ENCODE measurements at places on chromosomes 6 and 20. TPM values are rescaled to one million over a fixed set of nuclear protein-coding genes. Genes with fewer than 3 reads are reported as not detected.

RSPO3 gene
- not detected for total RNA-seq

GRCh38 chr6:27019651-27020552, 227.6 kb upstream of the PRSS16 start:
- peaks cover 8% of the 10 kb centered on the region for H3K4me1 ChIP-seq
- peaks cover 14% of the 10 kb centered on the region for H3K27me3 ChIP-seq
- peak; percentile 14 for DNase-seq
- H3K27ac ChIP-seq, result peak overlapping the region; percentile 81
- H3K4me3 ChIP-seq, result peak overlapping the region; percentile 85

DNA sequence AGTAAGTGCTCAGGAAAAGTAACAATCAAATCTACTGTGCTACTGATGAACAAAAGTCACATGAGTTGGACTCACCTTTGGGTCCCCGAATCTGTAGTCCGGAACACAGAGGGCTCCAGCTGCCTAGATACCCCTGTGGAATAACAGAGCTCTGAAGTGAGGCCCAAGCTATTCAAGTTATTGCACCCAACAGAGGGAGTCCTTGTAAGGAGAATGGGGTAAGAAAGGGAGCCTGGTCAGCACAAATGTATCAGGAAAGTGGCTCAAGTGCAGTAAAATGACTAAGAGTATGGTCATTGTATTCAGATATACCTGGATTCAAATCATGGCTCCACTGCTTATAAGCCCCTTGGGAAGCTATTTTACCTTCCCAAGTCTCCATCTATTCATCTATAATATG, 20.9 kb downstream of the EDN1 start:
- no peaks in the 10 kb centered on the region for H3K36me3 ChIP-seq
- no peak for DNase-seq
- H3K27ac ChIP-seq, result no peak overlapping the region
- no peak overlapping the region for H3K4me3 ChIP-seq

DNA sequence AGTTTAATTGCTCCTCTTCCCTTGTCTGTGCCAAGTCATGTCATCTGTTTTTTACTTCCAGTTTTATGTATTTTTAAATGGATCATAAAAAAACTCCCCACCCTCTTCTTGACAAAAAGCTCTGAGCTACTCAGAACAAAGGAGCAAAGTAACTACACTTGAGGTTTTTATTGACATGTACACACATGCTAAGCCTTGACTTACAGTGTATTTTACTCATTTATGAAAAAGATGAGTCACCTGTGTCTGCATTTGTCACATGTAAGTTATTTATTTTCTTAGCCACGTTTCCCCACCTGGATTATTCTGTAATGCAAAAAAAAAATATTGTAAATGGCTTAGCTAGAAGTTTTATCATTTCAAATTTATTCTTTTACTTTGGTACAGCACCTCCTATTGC, 628.8 kb upstream of the SLC35B3 start:
- no peak overlapping the region for H3K4me3 ChIP-seq
- H3K4me1 ChIP-seq, result no peaks in the 10 kb centered on the region
- no peaks in the 10 kb centered on the region for H3K36me3 ChIP-seq
- no peak for DNase-seq
- no peaks in the 10 kb centered on the region for H3K27me3 ChIP-seq

DNA sequence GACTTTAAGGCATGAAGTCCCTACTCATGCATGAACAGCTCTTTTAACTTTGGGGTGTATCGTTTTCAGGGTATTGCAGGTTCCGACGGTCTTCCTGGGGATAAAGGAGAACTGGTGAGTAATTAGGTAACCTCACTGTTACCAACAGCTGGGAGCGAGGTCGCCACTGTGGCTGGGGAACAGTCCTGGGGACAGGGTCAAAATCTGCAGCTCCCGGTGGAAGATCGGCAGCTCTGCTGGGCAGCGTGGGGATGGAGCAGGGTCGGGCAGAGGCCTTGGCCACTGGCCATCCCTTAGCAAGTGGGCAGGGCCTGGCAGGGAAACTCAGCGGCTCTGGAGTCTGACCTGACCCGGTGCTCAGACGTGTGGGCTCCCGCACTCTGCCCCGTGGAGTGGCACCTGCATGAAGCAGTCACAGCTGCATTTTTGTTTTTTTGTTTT, 16.1 kb downstream of the COL9A3 start:
- H3K4me3 ChIP-seq, result no peak overlapping the region
- H3K27me3 ChIP-seq, result peaks cover 15% of the 10 kb centered on the region
- H3K36me3 ChIP-seq, result peaks cover 2% of the 10 kb centered on the region
- no peak for DNase-seq
- H3K4me1 ChIP-seq, result peaks cover 4% of the 10 kb centered on the region
- no peak overlapping the region for H3K27ac ChIP-seq

MYBL2 gene
- 1.6 TPM for total RNA-seq

- H3K27me3 ChIP-seq, result no peaks in the 10 kb centered on the region
- H3K27ac ChIP-seq, result no peak overlapping the region
- peak; percentile 35 for DNase-seq
- no peaks in the 10 kb centered on the region for H3K36me3 ChIP-seq
These were observed 9.4 kb upstream of the NCOA7 start for GRCh38 chr6:125781314-125781868.

DNA sequence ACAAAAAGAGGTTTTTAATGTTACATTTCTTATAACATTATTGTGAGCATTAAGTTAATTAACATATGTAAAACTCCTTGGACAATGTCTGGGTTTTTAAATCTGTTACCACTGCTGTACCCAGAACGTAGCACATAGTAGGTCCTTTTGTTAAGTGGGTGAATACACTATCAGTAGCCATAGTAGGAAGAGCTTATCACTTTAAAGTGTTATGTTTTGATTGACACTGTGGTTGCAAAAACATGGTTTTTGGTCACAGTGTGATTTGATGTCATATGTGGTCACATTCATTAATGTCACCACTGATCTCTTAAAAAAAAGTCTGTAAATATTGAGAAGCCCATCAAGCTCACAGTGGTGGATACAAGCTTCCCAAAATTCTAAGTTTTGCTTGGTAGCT, 160.7 kb downstream of the PLCB1 start:
- H3K4me3 ChIP-seq, result no peak overlapping the region
- H3K36me3 ChIP-seq, result no peaks in the 10 kb centered on the region
- DNase-seq, result no peak
- peaks cover 5% of the 10 kb centered on the region for H3K4me1 ChIP-seq
- H3K27ac ChIP-seq, result no peak overlapping the region
- H3K27me3 ChIP-seq, result no peaks in the 10 kb centered on the region

GRCh38 chr6:45537539-45537938, 159.8 kb upstream of the SUPT3H start:
- H3K27me3 ChIP-seq, result no peaks in the 10 kb centered on the region
- peaks cover 13% of the 10 kb centered on the region for H3K36me3 ChIP-seq
- peaks cover 42% of the 10 kb centered on the region for H3K4me1 ChIP-seq
- DNase-seq, result no peak
- no peak overlapping the region for H3K27ac ChIP-seq
- H3K4me3 ChIP-seq, result no peak overlapping the region

- H3K36me3 ChIP-seq, result no peaks in the 10 kb centered on the region
- H3K27ac ChIP-seq, result no peak overlapping the region
- peak overlapping the region; percentile 70 for H3K4me3 ChIP-seq
- peaks cover 51% of the 10 kb centered on the region for H3K4me1 ChIP-seq
- H3K27me3 ChIP-seq, result no peaks in the 10 kb centered on the region
These were observed 3.5 kb downstream of the FOXO3 start for GRCh38 chr6:108564178-108564577.

- no peak overlapping the region for H3K4me3 ChIP-seq
- peaks cover 43% of the 10 kb centered on the region for H3K27me3 ChIP-seq
- no peaks in the 10 kb centered on the region for H3K4me1 ChIP-seq
- no peaks in the 10 kb centered on the region for H3K36me3 ChIP-seq
- no peak overlapping the region for H3K27ac ChIP-seq
These were observed 48.4 kb upstream of the IYD start for GRCh38 chr6:150320442-150320841.

DNA sequence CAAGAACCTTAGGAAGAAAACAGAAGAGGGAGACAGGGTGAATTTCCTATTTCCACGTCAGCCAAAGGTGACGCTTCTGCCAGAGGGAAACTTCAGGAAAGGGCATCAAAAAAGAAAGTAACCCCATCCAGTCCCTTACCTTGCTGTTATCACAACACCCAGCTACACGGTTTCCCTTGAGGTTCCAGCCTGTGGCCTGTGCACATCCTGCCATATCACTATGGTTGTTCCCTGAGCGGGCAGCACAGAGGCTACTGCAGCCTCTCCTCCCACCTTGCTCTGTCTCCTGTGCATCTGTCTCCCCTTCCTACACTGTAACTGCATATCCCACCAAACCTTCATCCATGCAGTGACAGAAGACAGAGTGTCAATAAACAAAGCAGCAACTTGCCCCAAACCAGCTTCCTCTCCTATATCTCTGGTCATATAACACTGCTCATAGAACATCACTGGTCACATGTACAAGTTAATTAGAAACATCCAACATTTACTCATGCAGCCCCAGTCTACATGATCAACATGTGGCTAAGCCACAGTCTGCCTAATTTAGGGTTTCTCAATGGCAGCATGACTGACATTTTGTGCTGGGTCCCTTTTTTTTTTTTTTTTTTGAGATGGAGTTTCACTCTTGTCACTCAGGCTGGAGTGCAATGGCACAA, 54.7 kb downstream of the GFOD1 start:
- H3K4me3 ChIP-seq, result no peak overlapping the region

GRCh38 chr6:138977646-138978167, 10.3 kb downstream of the REPS1 start:
- H3K36me3 ChIP-seq, result peaks cover 4% of the 10 kb centered on the region
- H3K4me1 ChIP-seq, result peaks cover 54% of the 10 kb centered on the region
- H3K4me3 ChIP-seq, result no peak overlapping the region
- no peak for DNase-seq
- no peaks in the 10 kb centered on the region for H3K27me3 ChIP-seq

SESN1 gene
- 97.3 TPM for total RNA-seq

DNA sequence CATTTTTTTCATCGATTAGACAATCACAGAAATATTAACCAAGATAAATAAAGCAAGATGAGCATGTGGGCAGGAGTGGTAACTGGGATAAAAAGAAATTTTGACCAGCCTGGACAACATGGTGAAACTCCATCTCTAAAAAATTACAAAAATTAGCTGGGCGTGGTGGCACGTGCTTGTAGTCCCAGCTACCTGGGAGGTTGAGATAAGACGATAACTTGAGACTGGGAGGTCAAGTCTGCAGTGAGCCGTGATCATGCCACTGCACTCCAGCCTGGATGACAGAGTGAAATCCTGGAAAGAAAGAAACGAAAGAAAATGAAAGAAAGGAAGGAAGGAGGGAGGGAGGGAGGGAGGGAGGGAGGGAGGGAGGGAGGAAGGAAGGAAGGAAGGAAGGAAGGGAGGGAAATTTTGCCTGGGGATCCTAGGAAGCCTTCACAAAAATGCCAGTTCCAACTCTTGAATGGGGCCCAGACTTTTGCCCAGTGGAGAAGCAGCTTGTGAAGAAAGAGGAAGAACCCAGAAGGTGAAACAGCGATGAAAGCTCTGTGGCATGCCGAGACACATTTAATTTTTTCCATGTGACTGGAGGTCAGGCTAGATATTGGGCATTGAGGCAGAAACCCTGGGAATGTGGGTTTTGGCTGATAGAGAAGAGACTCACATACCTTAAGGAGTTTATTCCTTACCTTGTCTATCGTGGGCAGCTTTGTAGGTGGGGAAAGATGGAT, 20.3 kb downstream of the CCDC170 start:
- no peak overlapping the region for H3K27ac ChIP-seq
- no peak overlapping the region for H3K4me3 ChIP-seq
- H3K27me3 ChIP-seq, result no peaks in the 10 kb centered on the region

DNA sequence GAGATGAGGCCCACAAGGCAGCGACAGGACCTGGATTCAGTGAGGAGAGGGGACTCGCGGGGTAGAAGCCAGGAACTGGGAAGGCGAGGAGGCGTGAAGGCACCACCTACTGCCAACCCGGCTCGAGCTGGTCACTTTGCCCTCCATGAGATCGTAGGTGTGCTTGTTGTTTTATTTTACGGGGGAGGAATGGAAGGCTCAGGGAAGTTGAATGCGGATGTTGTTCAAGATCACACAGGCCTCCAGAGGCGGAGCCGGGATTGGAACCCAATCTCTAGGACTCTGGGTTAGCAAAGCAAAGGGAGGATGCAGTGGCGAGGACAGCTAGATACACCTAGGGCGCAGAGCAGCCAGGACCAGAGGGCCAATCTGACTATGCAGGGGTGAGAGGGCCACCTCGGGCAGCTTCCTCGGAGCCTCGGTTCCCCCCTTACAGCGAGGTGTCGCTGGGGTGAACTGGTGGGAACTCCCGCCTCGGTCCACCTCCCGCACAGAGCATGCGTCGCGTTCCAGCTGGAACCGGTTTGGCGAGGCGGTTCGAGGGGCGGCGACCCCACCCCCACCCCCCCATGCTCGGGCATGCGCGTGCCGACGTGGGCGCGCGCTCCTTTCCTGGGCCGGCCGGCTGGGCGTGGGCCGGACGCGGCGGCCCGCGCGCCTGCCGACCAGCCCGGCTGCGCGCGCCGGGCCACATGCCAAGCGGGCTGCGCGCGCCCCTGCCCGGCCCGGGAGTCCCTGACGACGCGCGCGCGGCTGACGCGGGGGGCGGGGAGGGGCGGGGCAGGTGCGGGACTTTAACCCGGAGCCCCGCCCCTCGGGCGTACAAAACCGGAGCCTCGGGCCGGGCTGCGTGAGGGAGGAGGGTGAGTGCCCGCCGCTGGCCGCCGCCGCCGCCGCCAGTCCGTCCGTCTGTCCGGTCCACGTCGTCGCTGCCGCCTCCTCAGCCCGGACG, 80.4 kb upstream of the MYL9 start:
- peaks cover 34% of the 10 kb centered on the region for H3K4me1 ChIP-seq
- H3K36me3 ChIP-seq, result no peaks in the 10 kb centered on the region
- DNase-seq, result peak; percentile 92
- peak overlapping the region; percentile 84 for H3K4me3 ChIP-seq

DNA sequence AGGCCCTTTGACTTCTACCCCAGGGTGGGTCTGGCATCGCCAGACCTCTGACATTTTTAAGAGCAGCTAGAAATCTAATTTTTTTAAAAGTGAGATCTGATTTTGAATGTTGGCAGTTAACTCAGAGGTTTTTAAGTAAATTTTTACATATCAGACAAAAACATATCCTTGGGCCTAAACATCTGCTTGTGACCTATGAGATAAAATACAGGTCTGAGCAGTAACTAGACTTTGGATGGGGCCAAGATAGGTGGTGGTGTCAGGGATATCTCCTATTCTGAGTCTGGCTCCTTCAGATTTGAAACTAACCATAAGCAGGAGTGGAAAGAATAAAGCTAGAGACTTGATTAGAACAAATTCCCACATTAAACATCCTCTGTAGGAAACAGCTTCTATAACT, 17.6 kb downstream of the RALY start:
- H3K4me3 ChIP-seq, result no peak overlapping the region
- peaks cover 5% of the 10 kb centered on the region for H3K36me3 ChIP-seq
- DNase-seq, result no peak
- H3K4me1 ChIP-seq, result peaks cover 73% of the 10 kb centered on the region
- H3K27me3 ChIP-seq, result no peaks in the 10 kb centered on the region

- H3K27ac ChIP-seq, result peak overlapping the region; percentile 84
- H3K4me3 ChIP-seq, result no peak overlapping the region
- peaks cover 6% of the 10 kb centered on the region for H3K4me1 ChIP-seq
- no peaks in the 10 kb centered on the region for H3K36me3 ChIP-seq
- no peaks in the 10 kb centered on the region for H3K27me3 ChIP-seq
These were observed 26.3 kb downstream of the ALDH5A1 start for GRCh38 chr6:24520929-24521546.

SNRPB2 gene
- 44.5 TPM for total RNA-seq

DNA sequence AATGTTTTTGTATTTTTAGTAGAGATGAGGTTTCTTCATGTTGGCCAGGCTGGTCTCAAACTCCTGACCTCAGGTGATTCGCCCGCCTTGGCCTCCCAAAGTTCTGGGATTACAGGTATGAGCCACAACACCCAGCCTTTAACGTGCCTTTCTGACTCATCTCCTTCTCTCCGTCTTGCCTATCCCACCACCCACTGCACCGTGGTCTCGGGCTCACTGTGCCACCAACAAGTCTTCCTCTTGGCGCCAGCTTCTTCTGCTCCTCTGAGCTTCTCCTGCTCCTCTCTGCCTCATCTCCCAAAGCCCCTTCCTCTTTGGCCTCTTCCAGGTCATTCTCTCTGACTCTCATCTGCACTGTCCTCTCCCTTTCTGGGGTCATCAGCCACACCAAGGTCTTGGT, 41.0 kb downstream of the TMEM242 start:
- H3K4me3 ChIP-seq, result no peak overlapping the region
- peaks cover 4% of the 10 kb centered on the region for H3K27me3 ChIP-seq
- peaks cover 2% of the 10 kb centered on the region for H3K36me3 ChIP-seq
